ENCODE measurements at places on chromosomes 3 and 15. TPM values are rescaled to one million over a fixed set of nuclear protein-coding genes. Genes with fewer than 3 reads are reported as not detected.

DNA sequence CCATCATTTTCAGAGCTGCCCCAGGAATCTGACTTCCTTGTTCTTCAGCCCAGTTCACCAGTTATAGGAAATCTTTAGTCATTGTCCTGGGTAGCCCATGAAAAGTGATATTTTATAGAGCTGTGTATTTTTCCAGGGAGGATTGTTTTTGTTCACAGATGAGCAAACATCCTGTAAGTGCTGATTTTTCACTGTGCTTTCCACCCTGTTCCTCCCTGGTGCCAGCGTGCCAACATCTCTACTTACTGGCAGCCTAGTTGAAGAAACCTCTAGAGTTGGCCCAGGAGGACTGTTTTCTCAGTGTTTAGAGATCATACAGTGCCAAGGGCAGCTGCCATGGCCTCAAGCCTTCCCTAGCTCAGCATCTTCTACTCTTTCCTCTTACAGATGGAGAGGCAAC is 41.3 kb downstream of the ST6GAL1 start:
- peaks cover 35% of the 10 kb centered on the region for H3K36me3 ChIP-seq
- H3K27ac ChIP-seq, result peak overlapping the region; percentile 57
- H3K27me3 ChIP-seq, result no peaks in the 10 kb centered on the region
- peaks cover 18% of the 10 kb centered on the region for H3K4me1 ChIP-seq

GRCh38 chr15:40960151-40960885 is 7.0 kb downstream of the CHAC1 start:
- no peaks in the 10 kb centered on the region for H3K27me3 ChIP-seq
- peak overlapping the region; percentile 65 for H3K27ac ChIP-seq
- no peak overlapping the region for H3K4me3 ChIP-seq
- H3K4me1 ChIP-seq, result peaks cover 11% of the 10 kb centered on the region

GRCh38 chr3:191391861-191392808 is 61.8 kb upstream of the UTS2B start:
- peaks cover 44% of the 10 kb centered on the region for H3K36me3 ChIP-seq
- no peak overlapping the region for H3K27ac ChIP-seq
- DNase-seq, result no peak
- peaks cover 13% of the 10 kb centered on the region for H3K4me1 ChIP-seq
- no peaks in the 10 kb centered on the region for H3K27me3 ChIP-seq
- no peak overlapping the region for H3K4me3 ChIP-seq

DNA sequence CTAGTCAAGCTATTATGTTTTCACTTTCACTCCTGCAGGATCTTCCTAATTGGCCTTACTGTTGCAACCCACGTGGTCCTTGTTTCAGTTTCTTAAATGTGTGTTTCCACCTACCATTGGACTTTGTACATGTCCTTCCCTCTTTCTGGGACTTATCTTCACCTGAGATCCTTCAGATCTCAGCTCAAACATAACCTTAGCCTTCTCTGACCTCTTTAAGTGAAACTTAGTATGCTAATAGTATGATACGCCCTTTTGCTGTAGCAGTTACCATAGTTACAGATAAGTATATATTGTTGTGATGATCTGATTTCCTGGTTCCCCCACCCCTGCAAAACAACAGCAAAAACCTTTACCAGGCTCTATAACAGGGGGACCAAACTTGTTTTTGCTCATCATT is 35.2 kb downstream of the U2SURP start:
- no peak for DNase-seq
- H3K4me3 ChIP-seq, result no peak overlapping the region

DNA sequence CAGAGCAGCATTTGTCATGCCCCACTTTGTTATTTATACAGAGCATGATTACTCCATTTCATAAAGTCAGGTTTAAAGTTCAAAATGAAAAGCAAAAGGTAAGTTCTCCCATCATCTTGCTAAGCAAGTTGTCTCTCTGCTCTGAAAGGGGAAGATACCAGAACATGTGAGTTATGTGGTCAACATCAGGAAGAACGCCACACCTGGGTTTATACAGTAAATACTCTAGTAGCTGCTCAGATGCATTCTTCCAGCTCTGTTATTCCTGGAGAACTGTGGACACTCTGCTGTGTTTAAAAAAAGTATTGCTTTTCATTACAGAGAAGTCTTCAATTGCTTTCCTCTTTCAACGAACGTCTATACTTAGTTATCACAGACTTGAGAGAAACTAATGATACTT is 145.7 kb downstream of the PLCL2 start:
- H3K4me1 ChIP-seq, result no peaks in the 10 kb centered on the region
- H3K27ac ChIP-seq, result no peak overlapping the region
- DNase-seq, result no peak
- H3K27me3 ChIP-seq, result no peaks in the 10 kb centered on the region
- no peak overlapping the region for H3K4me3 ChIP-seq
- no peaks in the 10 kb centered on the region for H3K36me3 ChIP-seq

DNA sequence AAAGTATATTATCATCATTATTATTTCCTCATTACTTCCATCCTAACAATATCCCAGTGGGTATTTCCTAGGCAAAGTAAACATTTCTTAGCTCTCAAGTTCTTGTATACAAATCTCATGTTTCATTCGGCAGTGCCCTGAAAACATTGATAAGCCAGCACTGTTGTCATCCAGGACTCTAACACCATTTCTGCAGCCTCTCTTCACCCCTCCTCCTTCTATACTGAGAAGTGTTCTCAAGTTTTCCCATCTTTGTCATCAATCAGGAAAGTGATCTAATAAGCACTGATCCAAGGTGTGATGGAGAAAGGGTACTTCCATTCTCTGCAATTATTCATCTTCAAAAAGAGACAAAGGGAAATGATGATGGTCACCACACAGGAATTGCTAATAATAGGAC is 168.4 kb upstream of the CCDC54 start:
- H3K36me3 ChIP-seq, result no peaks in the 10 kb centered on the region
- DNase-seq, result no peak
- H3K4me1 ChIP-seq, result peaks cover 7% of the 10 kb centered on the region
- H3K27ac ChIP-seq, result peak overlapping the region; percentile 28
- H3K4me3 ChIP-seq, result no peak overlapping the region

GRCh38 chr3:38579551-38580449 is 69.7 kb downstream of the SCN5A start:
- H3K4me3 ChIP-seq, result no peak overlapping the region
- no peaks in the 10 kb centered on the region for H3K36me3 ChIP-seq
- DNase-seq, result peak; percentile 8
- no peak overlapping the region for H3K27ac ChIP-seq
- H3K4me1 ChIP-seq, result no peaks in the 10 kb centered on the region

GRCh38 chr3:121629601-121630000 is 31.1 kb downstream of the HCLS1 start:
- no peak for DNase-seq
- H3K4me3 ChIP-seq, result no peak overlapping the region
- H3K36me3 ChIP-seq, result peaks cover 25% of the 10 kb centered on the region
- H3K27me3 ChIP-seq, result no peaks in the 10 kb centered on the region
- H3K4me1 ChIP-seq, result no peaks in the 10 kb centered on the region

GRCh38 chr15:81107889-81108288 is 26.2 kb upstream of the CFAP161 start:
- no peak overlapping the region for H3K27ac ChIP-seq
- no peaks in the 10 kb centered on the region for H3K36me3 ChIP-seq
- no peak overlapping the region for H3K4me3 ChIP-seq
- no peak for DNase-seq
- peaks cover 28% of the 10 kb centered on the region for H3K4me1 ChIP-seq

GRCh38 chr3:184373422-184373821 is 4.6 kb downstream of the THPO start:
- no peak overlapping the region for H3K4me3 ChIP-seq
- H3K36me3 ChIP-seq, result peaks cover 22% of the 10 kb centered on the region
- no peak overlapping the region for H3K27ac ChIP-seq
- no peak for DNase-seq
- H3K27me3 ChIP-seq, result peaks cover 5% of the 10 kb centered on the region

DNA sequence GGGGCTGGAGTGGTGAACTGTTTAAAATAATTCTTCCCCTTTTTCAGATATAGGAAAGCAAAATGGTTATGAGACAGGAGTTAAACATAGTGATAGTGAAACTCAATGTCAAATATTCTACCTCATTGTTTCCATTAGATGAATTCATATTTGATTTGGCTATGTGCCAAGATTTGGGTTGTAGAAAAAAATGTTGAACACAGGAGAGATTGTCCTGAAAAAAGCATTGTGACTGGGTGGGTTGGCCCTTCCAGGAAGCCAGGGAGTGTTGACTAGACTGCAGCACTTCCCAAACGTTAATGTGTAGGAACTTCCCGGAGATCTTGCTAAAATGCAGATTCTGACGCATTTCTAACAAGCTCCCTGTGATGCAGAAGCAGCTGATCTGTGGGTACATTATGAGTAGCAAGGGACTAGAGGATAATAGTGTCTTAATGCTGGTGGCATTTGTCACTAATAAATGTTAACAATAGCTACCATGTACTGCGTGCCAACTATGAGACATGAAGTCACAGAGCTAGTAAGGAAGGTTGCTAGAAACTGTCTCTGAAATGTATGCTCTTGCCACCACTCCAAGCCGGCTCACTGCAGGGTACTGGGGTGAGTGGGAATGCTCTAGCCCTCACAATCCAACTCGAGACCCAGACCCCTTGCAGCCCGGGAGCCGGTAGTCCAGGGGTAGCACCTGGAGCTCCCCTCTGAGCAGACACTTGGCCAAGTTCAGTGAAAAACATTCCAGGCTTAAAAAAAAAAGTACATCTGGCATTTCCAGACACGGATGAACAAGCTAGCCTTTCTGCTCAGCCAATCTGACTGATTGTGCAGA is 120.6 kb downstream of the CD47 start:
- no peak for DNase-seq
- no peaks in the 10 kb centered on the region for H3K36me3 ChIP-seq
- peaks cover 10% of the 10 kb centered on the region for H3K4me1 ChIP-seq
- no peak overlapping the region for H3K4me3 ChIP-seq

DNA sequence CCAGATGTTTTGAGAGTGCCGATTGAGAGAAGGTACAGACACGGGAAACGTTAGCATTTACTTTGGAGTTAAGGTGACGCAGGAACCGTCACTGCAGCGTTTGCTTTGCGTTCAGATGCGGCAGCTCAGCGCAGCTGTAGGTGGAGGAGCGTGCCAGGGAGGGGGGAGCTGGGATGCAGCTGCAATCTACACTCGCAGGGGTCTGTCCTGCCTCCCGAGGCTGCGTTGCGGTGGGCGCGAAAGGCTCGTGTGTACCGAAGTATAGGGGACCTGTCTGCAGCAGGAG is 425 bp upstream of the FYTTD1 start:
- H3K27me3 ChIP-seq, result no peaks in the 10 kb centered on the region
- peaks cover 37% of the 10 kb centered on the region for H3K4me1 ChIP-seq

GRCh38 chr15:64430000-64430735 is 30.2 kb upstream of the ZNF609 start:
- H3K36me3 ChIP-seq, result peaks cover 63% of the 10 kb centered on the region
- H3K27ac ChIP-seq, result peak overlapping the region; percentile 26
- no peak for DNase-seq
- peaks cover 12% of the 10 kb centered on the region for H3K4me1 ChIP-seq

DNA sequence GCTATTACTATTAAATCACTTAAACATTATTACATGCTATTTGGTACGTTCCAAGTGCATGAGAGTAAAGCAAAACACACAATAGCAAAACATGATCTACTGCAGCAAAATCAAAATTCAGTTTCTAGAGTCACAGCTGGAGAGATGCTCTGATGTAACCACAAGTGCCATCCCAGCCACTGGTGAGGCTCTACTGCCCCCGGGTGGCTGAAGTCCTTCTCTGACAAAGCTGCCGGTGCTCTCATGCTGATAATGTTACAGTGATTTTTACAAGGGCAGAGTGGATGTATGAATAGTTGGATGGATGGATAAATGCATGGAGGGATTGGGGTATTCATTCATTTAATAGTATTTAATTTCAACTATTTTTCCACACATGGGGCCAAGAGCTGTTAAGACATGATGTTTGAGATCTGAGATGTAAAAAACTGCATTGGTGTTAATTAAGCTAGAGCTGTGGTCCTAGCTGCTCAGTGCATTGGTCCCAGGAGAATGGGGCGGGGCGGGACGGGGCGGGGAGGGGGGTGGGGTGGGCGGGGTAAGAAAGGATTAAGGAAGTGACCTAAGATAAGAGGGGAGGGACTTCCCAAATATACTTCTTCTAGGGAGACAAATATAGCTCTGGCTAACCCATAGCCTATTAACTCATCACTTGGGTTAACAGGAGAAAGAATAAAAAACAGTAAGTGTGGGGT is 5.3 kb upstream of the SPESP1 start:
- no peak overlapping the region for H3K27ac ChIP-seq
- H3K36me3 ChIP-seq, result no peaks in the 10 kb centered on the region
- no peaks in the 10 kb centered on the region for H3K4me1 ChIP-seq

- DNase-seq, result no peak
- H3K27ac ChIP-seq, result no peak overlapping the region
- no peak overlapping the region for H3K4me3 ChIP-seq
- H3K27me3 ChIP-seq, result no peaks in the 10 kb centered on the region
- peaks cover 13% of the 10 kb centered on the region for H3K4me1 ChIP-seq
These were observed 32.0 kb downstream of the AADACL2 start for GRCh38 chr3:151765685-151766084.

ASB14 gene
- 0.50 TPM for total RNA-seq

SPTSSB gene
- total RNA-seq, result not detected

GPR176 gene
- total RNA-seq, result 2.4 TPM
